ENCODE measurements at places on chromosomes 13 and 19. TPM values are rescaled to one million over a fixed set of nuclear protein-coding genes. Genes with fewer than 3 reads are reported as not detected.

GRCh38 chr19:38199340-38199739, 24.7 kb downstream of the DPF1 start:
- peaks cover 5% of the 10 kb centered on the region for H3K36me3 ChIP-seq
- DNase-seq = no peak
- no peak overlapping the region for H3K27ac ChIP-seq
- no peaks in the 10 kb centered on the region for H3K27me3 ChIP-seq
- no peak overlapping the region for H3K4me3 ChIP-seq

SLC1A6 gene
- total RNA-seq = not detected

CEACAM20 gene
- not detected for total RNA-seq

- H3K4me1 ChIP-seq = no peaks in the 10 kb centered on the region
- H3K4me3 ChIP-seq = no peak overlapping the region
Measured at GRCh38 chr13:83831796-83832195, 50.5 kb downstream of the SLITRK1 start.

GRCh38 chr13:41624041-41624440, 166.7 kb downstream of the RGCC start:
- no peak overlapping the region for H3K4me3 ChIP-seq
- no peak for DNase-seq
- no peak overlapping the region for H3K27ac ChIP-seq
- H3K36me3 ChIP-seq = no peaks in the 10 kb centered on the region
- H3K4me1 ChIP-seq = no peaks in the 10 kb centered on the region

- H3K4me3 ChIP-seq = no peak overlapping the region
- no peaks in the 10 kb centered on the region for H3K36me3 ChIP-seq
- H3K27ac ChIP-seq = no peak overlapping the region
- H3K4me1 ChIP-seq = peaks cover 12% of the 10 kb centered on the region
Measured at GRCh38 chr19:35457173-35457572, 9.1 kb downstream of the FFAR2 start.

CDX2 gene
- total RNA-seq = not detected

CASP14 gene
- total RNA-seq = not detected

DNA sequence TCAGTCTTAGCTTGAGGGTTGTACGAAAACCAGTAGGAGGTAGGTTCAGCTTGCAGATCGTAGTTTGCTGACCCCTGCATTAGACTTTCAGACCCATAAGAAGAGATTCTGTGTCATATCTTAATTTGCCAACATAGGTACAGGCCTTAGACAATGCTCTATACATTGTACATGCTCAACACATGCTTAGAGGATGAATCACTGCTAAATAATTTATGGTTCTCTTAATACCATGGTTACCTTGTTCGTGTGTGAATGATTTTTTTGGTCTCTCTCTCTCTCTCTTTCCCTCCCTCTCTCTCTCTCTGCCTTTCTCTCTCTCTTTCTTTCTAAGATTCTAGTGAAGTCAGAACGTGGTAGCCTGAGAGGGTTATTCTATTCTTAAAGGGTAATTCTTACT, 112.2 kb downstream of the FGF14 start:
- DNase-seq = no peak
- H3K27ac ChIP-seq = no peak overlapping the region
- H3K36me3 ChIP-seq = no peaks in the 10 kb centered on the region
- no peak overlapping the region for H3K4me3 ChIP-seq
- no peaks in the 10 kb centered on the region for H3K4me1 ChIP-seq
- H3K27me3 ChIP-seq = no peaks in the 10 kb centered on the region

GRCh38 chr13:89490661-89491060, 1819.5 kb downstream of the SLITRK5 start:
- DNase-seq = no peak
- H3K4me3 ChIP-seq = no peak overlapping the region
- H3K4me1 ChIP-seq = no peaks in the 10 kb centered on the region
- H3K27ac ChIP-seq = no peak overlapping the region

RASGRP4 gene
- 11.7 TPM for total RNA-seq

- peaks cover 31% of the 10 kb centered on the region for H3K4me1 ChIP-seq
- DNase-seq = peak; percentile 76
- H3K36me3 ChIP-seq = peaks cover 39% of the 10 kb centered on the region
- no peak overlapping the region for H3K4me3 ChIP-seq
Measured at GRCh38 chr19:8252922-8253589, 43.9 kb downstream of the CERS4 start.

DNA sequence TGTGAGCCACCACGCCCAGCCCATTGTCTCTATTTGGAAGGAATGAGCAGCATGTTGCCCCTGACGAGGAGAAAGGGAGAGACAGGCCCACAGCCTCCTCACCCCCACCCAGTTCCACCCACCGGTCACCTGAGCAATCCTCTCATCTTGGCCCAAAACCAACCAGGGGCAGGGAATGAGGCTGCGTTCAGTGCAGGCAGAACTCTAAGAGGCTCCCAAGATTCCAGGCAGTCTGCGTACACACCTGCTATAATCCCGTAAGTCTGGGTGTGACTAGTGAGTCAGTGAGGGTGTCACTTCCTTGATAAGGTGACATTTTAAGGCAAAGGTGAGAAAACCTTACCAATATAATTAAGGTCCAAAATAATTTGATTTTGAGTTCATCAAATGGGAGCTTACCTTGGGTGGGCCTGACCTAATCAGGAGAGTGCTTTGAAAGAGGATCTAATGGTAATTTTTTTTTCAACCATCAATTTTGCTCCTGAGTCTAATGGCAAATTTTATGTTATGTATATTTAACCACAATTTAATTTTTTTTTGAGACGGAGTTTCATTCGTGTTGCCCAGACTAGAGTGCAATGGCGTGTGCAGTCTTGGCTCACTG, 26.9 kb upstream of the KLF2 start:
- no peak for DNase-seq
- H3K27me3 ChIP-seq = no peaks in the 10 kb centered on the region
- no peak overlapping the region for H3K27ac ChIP-seq
- H3K4me3 ChIP-seq = no peak overlapping the region
- no peaks in the 10 kb centered on the region for H3K36me3 ChIP-seq
- no peaks in the 10 kb centered on the region for H3K4me1 ChIP-seq

GRCh38 chr13:91725646-91726045, 327.2 kb downstream of the GPC5 start:
- no peaks in the 10 kb centered on the region for H3K4me1 ChIP-seq
- no peaks in the 10 kb centered on the region for H3K27me3 ChIP-seq
- no peak overlapping the region for H3K27ac ChIP-seq
- no peaks in the 10 kb centered on the region for H3K36me3 ChIP-seq

ZFP82 gene
- total RNA-seq = 5.9 TPM

ZNF69 gene
- total RNA-seq = 9.8 TPM

DNA sequence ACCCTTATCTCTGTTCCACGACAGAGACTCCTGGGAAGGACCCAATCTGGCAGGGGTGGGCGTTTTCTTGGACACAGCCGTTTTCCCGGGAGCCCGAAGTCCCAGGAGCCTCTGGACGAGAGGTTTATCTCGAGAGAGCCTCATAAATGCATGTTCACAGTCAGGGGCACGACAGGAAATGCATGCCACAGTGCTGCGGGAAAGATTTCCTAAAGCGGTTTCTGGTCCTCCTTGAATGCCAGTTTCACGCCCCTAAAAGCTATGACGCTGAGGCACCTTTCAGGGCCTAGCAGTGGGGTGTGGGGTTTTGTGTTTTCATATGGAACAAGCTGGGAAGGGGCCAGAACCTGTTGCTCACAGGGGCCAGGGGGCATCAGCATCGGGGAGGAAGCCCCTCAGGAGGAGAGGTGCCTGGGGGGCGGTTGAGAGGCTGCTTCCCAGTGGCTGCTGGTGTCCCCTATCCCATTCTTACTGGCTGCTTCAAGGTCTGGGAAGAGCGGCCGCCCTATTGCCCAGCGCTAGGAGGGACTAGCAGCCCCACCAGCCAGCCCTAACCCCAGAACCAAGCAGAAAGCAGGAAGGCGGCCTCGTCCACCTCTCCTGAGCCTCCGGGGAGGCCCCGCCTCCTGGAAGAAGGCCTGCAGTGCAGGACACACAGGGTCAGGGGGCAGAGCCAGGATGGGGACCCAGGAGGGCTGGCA, 157.0 kb downstream of the KDM4B start:
- H3K4me1 ChIP-seq = peaks cover 23% of the 10 kb centered on the region
- no peak overlapping the region for H3K27ac ChIP-seq
- H3K36me3 ChIP-seq = no peaks in the 10 kb centered on the region
- H3K4me3 ChIP-seq = no peak overlapping the region

NLRP9 gene
- total RNA-seq = not detected

- no peak overlapping the region for H3K4me3 ChIP-seq
- H3K36me3 ChIP-seq = no peaks in the 10 kb centered on the region
- peaks cover 5% of the 10 kb centered on the region for H3K27me3 ChIP-seq
- no peak for DNase-seq
- H3K4me1 ChIP-seq = peaks cover 6% of the 10 kb centered on the region
Measured at GRCh38 chr19:55088021-55088451, 12.4 kb downstream of the EPS8L1 start.

DNA sequence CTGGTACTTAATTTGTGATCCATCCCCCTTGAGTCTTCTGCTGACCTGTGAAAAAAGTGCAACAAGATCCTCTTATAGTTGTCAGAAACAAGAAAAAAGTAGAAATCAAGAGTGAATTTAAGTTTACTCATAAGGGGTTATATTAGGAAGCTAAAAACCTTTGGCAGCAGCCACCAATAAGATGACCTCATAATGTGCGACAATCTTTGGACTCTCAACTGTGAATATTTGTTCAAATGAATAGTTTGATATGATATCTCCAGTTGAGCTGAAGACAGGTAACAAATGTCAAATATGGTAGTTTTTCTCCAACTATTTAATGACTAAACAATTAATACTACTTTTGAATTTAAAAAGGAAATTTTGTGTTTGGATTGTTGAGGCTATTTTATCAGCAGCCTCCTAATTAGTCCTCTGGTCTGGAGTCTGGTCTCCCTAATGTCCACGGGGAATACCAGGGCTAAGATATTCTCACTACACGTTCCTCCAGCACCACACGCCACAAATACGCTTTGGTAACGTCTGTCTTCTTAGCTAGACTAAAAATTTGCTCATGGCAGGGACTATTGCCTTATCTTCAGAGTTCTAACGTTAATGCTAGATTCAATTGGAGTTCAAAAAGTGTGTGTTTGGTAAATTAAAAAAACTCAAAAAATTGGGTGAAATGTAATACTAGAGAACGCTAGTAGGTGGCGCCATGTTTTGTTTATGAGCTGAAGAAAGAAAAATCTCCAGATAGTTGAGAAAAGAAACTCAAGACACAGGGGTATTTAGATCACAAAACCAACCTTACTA, 51.0 kb upstream of the PDX1 start:
- no peak for DNase-seq
- H3K4me3 ChIP-seq = no peak overlapping the region
- H3K27me3 ChIP-seq = no peaks in the 10 kb centered on the region
- no peaks in the 10 kb centered on the region for H3K36me3 ChIP-seq

GRCh38 chr13:41398494-41399170, 58.7 kb upstream of the RGCC start:
- no peaks in the 10 kb centered on the region for H3K4me1 ChIP-seq
- H3K27me3 ChIP-seq = no peaks in the 10 kb centered on the region
- no peak for DNase-seq
- no peaks in the 10 kb centered on the region for H3K36me3 ChIP-seq

- no peak overlapping the region for H3K4me3 ChIP-seq
- no peaks in the 10 kb centered on the region for H3K36me3 ChIP-seq
- no peaks in the 10 kb centered on the region for H3K27me3 ChIP-seq
- DNase-seq = no peak
Measured at GRCh38 chr19:29364224-29364726, 151.3 kb upstream of the UQCRFS1 start.

MEDAG gene
- 120 TPM for total RNA-seq

GRCh38 chr13:77476456-77476855, 59.0 kb upstream of the SCEL start:
- no peak overlapping the region for H3K4me3 ChIP-seq
- H3K27ac ChIP-seq = no peak overlapping the region
- no peaks in the 10 kb centered on the region for H3K4me1 ChIP-seq
- H3K36me3 ChIP-seq = no peaks in the 10 kb centered on the region

ZNF417 gene
- 10.3 TPM for total RNA-seq

Measured in tibial nerve (tissue), 4 donors.